ENCODE measurements at places on chromosomes 13 and 19.

DNA sequence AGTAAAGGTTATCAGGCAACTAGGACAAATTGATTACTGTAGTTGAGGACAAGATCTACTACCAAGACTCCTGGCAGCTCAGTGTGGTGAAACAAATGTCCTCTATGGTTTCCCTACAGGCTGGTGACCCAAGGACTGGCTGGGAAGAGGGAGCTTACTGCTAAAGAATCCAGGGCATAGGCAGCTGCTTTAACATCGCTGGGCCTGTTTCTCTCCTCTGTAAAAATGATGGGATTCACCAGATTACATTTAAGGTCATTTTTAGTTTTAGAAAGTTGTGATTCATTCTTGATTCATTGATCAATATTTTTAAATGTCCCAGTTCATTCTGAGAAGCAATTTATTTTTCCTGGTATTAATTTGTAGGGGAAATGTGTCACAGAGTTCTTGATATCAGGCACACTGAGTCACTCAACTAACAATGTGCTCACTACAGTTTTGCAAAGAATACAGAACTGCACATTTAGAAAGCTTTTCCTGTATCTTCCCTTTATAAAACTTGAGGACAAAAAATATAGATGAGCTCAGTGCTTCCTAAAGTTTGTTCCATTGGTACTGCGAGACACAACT is 19.6 kb upstream of the FAM124A start:
- no peak for DNase-seq

DNA sequence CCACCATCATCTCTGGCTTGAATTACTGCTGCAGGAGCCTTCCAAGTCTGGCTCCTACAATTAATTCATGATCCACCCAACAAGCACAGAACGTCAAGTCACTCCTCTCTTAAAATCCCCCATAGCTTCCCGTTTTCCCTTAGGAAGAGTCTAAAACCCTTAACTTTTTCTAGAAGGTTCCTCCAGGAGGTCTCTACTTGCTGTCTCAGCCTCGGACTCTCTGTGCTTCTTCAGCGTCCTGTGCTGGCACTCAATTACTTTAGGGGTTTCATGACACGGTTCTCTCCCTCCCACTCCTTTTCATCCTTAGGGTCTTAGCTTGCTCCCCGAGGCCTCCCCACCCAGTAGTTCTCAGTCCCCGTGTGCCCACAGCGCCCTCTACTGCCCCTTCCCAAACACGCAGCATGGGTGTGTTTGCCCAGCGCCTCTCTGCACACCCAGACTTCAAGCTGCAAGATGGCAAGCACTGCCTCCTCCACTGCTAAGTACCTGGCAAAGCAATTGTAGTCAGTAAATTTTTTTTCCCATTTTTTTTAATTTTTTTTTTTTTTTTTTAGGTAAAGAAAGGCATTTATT is 25.8 kb upstream of the MAP3K10 start:
- no peak for DNase-seq

GRCh38 chr19:31223740-31224534 is 125.3 kb downstream of the TSHZ3 start:
- DNase-seq = peak; percentile 89

DNA sequence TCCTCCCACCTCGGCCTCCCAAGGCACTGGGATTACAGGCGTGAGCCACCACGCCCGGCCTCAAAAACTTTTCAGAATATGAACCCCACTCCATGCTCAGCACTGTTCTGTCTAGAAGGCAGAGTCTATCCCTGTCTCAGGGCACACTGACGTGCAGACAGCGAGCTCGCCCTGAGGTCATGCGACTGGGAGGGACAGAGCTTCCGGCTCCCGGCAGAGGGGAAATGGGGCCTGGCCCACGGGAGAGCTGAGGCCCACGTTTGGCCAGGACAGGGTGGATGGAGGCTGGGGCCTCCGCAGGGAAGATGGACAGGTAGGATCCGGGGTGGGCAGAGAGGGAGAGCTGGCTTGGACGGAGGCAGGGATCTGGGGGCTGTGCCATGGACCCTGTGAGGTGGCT is 2.8 kb upstream of the AZU1 start:
- DNase-seq = no peak

GRCh38 chr13:92303428-92303827 is 905.0 kb downstream of the GPC5 start:
- DNase-seq = no peak

GRCh38 chr19:48169578-48169938 is 586 bp downstream of the LIG1 start:
- no peak for DNase-seq

DNA sequence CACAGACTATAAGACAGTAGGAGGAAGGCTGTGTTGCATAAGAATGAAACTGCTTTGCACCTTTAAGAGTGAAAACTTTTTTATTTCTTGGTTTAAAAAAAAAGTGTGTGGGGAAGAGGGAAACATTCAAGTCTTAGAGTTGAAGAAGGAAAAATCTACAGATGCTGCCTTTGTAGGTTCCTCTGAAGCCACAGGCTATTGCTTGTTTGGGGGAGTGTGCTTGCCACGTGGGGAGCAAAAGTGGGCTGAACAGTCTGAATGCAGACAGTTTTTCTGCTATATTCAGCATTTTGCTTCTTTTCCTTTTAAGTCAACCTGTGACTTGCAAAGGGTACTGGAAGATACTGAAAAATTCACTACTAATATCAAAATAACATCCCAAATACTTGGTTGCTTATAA is 36.9 kb downstream of the EFNB2 start:
- DNase-seq = no peak

GRCh38 chr19:53865918-53866864 is 1.5 kb upstream of the MYADM start:
- no peak for DNase-seq

- peak; percentile 97 for DNase-seq
Observed at GRCh38 chr13:111337206-111337605, 16.8 kb downstream of the TEX29 start.

DNA sequence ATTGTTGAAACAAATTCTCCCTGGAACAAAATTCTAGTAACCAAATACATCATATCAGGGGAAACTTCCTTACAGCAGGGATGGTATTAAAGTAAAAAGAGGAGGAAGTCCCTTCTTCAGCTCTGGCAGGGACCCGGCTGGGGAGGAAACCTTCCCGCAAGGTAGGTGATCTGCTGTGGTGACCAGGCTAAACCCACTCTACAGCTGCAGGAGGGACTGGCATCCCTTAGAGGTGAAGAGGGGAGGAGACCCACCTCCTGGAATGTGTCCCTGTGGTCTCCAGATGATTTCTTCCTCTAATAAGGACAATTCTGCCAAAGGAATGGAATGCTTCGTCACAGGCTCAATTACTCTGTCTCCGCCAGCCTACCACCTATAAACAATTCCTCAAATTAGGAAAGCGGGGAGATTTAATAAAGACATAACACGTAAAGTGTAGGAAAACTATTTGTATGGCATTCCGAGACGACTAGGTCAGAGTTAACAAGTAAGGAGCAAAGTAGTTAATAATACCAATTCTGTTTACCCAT is 637 bp upstream of the PDS5B start:
- no peak for DNase-seq

GRCh38 chr13:39820606-39821005 is 165.1 kb downstream of the COG6 start:
- DNase-seq = no peak

All from HFF-Myc (cell line).